ENCODE measurements at places on chromosomes 11 and 22. TPM values are rescaled to one million over a fixed set of nuclear protein-coding genes. Genes with fewer than 3 reads are reported as not detected.

LYVE1 gene
- total RNA-seq: 9.8 TPM

SCN4B gene
- total RNA-seq: 3.0 TPM

WBP2NL gene
- total RNA-seq: 1.6 TPM

- H3K4me3 ChIP-seq: no peak overlapping the region
- no peaks in the 10 kb centered on the region for H3K4me1 ChIP-seq
- H3K36me3 ChIP-seq: no peaks in the 10 kb centered on the region
Measured at GRCh38 chr11:131109257-131109656, 193.0 kb upstream of the SNX19 start.

DNA sequence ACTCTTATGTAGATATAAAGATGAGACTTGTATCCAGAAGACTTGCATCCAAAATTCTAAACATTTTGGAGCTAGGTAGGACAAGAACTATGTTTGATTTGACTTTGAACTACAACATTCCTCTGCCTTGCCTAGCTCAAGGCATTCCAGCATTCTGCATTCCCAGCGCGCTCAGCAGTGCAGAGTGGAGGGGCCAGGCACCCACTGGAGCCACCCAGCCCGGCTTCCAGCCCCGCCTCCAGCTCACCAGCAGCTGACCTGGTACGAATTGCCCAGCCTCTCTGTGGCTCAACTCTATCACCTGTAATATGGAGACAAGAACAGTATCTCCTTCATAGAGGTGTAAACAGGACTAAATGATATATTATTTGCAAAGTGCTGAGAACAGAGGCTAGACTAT lies 28.8 kb downstream of the PRDM10 start:
- no peaks in the 10 kb centered on the region for H3K4me1 ChIP-seq
- no peaks in the 10 kb centered on the region for H3K36me3 ChIP-seq
- no peak for DNase-seq
- H3K4me3 ChIP-seq: no peak overlapping the region
- no peak overlapping the region for H3K27ac ChIP-seq

GRCh38 chr22:48976556-48977535 lies 850.8 kb downstream of the BRD1 start:
- peaks cover 7% of the 10 kb centered on the region for H3K27me3 ChIP-seq
- DNase-seq: no peak
- H3K36me3 ChIP-seq: no peaks in the 10 kb centered on the region
- H3K4me1 ChIP-seq: no peaks in the 10 kb centered on the region
- H3K27ac ChIP-seq: no peak overlapping the region

- no peaks in the 10 kb centered on the region for H3K27me3 ChIP-seq
- DNase-seq: no peak
- H3K4me3 ChIP-seq: no peak overlapping the region
- no peak overlapping the region for H3K27ac ChIP-seq
- H3K36me3 ChIP-seq: no peaks in the 10 kb centered on the region
Measured at GRCh38 chr22:49587987-49588386, 239.7 kb downstream of the BRD1 start.

GRCh38 chr11:105177658-105178057 lies 38.1 kb upstream of the CARD18 start:
- H3K27me3 ChIP-seq: no peaks in the 10 kb centered on the region
- H3K4me1 ChIP-seq: no peaks in the 10 kb centered on the region
- no peaks in the 10 kb centered on the region for H3K36me3 ChIP-seq
- no peak overlapping the region for H3K4me3 ChIP-seq

GRCh38 chr11:92131289-92131865 lies 93.2 kb upstream of the FAT3 start:
- H3K27me3 ChIP-seq: no peaks in the 10 kb centered on the region
- H3K4me3 ChIP-seq: no peak overlapping the region
- no peak overlapping the region for H3K27ac ChIP-seq

GRCh38 chr11:93844568-93844967 lies 5.8 kb downstream of the VSTM5 start:
- H3K4me3 ChIP-seq: no peak overlapping the region
- no peaks in the 10 kb centered on the region for H3K27me3 ChIP-seq
- H3K27ac ChIP-seq: no peak overlapping the region
- DNase-seq: no peak

GRCh38 chr11:118048472-118049370 lies 28.2 kb upstream of the TMPRSS4 start:
- H3K4me1 ChIP-seq: no peaks in the 10 kb centered on the region
- no peaks in the 10 kb centered on the region for H3K36me3 ChIP-seq
- no peak for DNase-seq
- H3K27me3 ChIP-seq: no peaks in the 10 kb centered on the region

DNA sequence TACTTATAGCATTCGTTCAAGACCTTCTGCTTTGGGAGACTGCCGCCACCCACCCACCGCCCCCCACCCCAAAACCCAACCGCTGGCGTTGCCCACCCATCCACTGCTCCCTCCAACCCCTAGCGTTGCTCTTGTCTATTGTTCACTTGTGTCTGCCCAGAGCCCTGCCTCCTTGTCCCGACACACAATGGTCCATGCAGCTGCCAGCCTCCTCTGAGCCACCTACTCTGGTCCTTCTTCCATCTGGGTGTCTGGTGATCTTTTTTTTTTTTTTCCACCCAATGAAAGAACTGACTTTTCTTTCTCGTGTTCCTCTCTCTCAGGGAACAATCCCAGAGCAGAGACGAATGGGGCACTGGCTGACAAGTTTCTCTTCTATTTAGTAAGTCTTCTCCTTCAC lies 256.0 kb upstream of the SESN3 start:
- H3K27ac ChIP-seq: no peak overlapping the region
- no peaks in the 10 kb centered on the region for H3K4me1 ChIP-seq
- H3K27me3 ChIP-seq: no peaks in the 10 kb centered on the region

GRCh38 chr11:93082900-93083299 lies 113.4 kb downstream of the MTNR1B start:
- no peak for DNase-seq
- no peaks in the 10 kb centered on the region for H3K36me3 ChIP-seq
- H3K27me3 ChIP-seq: no peaks in the 10 kb centered on the region

DNA sequence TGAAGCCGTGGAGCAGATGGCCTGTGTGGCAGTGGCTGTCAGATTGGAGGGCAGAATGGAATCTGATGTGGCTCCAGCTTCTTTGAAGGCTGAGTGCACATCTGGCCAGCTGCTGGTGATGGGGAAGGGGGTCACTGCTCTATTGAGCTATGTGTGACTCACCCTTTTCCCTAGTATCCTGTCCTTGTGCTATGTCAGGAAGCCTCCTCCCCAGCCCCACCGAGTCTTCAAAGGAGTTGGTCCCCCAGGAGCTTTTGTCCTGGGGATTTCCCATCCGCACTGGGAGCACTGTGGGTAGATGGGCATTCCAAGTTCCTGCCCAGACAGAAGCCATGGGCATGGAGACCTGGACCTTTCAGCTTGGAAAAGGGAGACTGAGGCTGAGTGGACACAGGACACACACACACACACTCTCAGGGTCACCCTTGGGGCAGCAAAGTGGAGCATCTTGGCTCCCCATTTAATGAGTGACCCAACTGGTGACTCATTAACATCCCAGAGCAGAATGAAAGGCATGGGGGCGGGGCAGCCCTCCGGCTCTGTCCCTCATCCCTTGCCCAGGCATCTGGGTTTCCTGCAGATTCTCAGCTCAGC lies 3.3 kb downstream of the SERPINH1 start:
- peaks cover 27% of the 10 kb centered on the region for H3K36me3 ChIP-seq
- H3K27me3 ChIP-seq: no peaks in the 10 kb centered on the region
- peaks cover 26% of the 10 kb centered on the region for H3K4me1 ChIP-seq
- DNase-seq: no peak
- H3K27ac ChIP-seq: peak overlapping the region; percentile 98

- H3K4me1 ChIP-seq: no peaks in the 10 kb centered on the region
- H3K36me3 ChIP-seq: no peaks in the 10 kb centered on the region
- H3K27ac ChIP-seq: no peak overlapping the region
- DNase-seq: no peak
- H3K27me3 ChIP-seq: no peaks in the 10 kb centered on the region
- H3K4me3 ChIP-seq: no peak overlapping the region
Measured at GRCh38 chr11:101444164-101444563, 139.6 kb downstream of the TRPC6 start.

DNA sequence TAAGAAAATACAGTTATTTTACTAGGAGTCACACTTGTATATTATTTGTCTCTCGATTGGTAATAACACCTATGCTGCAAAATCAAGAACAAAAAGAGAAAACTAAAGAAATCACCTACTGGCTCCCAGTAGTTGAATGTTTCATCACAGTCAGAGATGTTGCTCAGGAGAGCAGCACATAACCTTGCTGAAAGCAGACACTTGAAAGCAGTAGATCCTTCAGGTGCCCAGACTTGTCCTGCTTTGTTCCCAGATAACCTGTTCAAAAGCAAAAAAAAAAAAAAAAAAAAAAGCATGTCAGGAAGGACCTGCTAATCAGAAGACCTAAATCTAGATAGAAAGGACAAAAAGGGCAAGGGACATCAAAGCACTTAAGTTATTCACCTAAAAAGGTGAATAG lies 1.3 kb downstream of the ALG9 start:
- H3K4me1 ChIP-seq: no peaks in the 10 kb centered on the region
- no peak overlapping the region for H3K4me3 ChIP-seq
- no peak for DNase-seq

- H3K27me3 ChIP-seq: no peaks in the 10 kb centered on the region
- no peak for DNase-seq
- H3K4me3 ChIP-seq: no peak overlapping the region
- no peak overlapping the region for H3K27ac ChIP-seq
- no peaks in the 10 kb centered on the region for H3K4me1 ChIP-seq
- H3K36me3 ChIP-seq: no peaks in the 10 kb centered on the region
Measured at GRCh38 chr11:112156956-112157766, 6.7 kb downstream of the IL18 start.
